Activated CD8-positive, alpha-beta memory T cell treated with anti-CD3 and anti-CD28 coated beads for 1 hour (primary cell): ENCODE measurements at places on chromosomes 12 and 14.

GRCh38 chr12:32437095-32437515, 37.7 kb downstream of the FGD4 start:
- DNase-seq, result no peak

- no peak for DNase-seq
These were observed 16.1 kb upstream of the P2RX7 start for GRCh38 chr12:121116318-121117225.

DNA sequence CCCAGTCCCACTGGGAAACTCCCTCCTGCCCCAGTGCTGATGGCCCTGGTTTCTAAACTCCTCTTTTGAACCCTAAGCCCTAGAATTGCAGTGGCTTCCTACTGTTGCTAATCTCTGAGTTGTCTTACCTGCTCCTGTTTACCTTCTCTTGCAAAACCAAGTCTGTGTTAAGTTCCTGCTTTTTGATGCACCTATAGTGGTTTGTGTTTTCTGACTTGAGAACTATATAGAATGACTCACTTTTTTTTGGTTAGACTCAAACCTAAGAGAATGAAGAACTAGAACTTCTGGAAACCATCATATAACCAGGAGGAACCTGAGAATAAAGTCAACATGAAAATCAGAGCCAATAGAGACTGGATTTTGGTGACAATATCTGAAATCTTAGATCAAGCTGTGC, 5.5 kb upstream of the GAS2L3 start:
- no peak for DNase-seq

- DNase-seq, result no peak
These were observed 3.4 kb downstream of the PTCSC3 start for GRCh38 chr14:36173161-36173560.

DNA sequence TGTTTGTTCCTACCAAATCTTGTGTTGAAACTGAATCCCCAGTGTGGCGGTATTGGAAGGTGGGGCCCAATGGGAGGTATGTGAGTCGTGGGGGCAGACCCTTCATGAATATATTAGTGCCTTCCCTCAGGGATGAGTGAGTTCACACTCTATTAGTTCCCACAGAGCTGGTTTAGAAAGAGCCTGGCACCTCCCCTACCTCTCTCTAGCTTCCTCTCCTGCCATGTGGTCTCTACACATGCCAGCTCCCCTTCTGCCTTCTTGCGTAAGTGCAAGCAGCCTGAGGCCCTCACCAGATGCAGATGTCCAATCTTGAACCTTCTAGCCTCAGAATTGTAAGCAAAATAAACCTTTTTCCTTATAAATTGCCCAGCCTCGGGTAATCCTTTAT, 105.8 kb downstream of the SPTSSA start:
- DNase-seq, result no peak

GRCh38 chr12:59393506-59393905, 202.3 kb upstream of the SLC16A7 start:
- no peak for DNase-seq

DNA sequence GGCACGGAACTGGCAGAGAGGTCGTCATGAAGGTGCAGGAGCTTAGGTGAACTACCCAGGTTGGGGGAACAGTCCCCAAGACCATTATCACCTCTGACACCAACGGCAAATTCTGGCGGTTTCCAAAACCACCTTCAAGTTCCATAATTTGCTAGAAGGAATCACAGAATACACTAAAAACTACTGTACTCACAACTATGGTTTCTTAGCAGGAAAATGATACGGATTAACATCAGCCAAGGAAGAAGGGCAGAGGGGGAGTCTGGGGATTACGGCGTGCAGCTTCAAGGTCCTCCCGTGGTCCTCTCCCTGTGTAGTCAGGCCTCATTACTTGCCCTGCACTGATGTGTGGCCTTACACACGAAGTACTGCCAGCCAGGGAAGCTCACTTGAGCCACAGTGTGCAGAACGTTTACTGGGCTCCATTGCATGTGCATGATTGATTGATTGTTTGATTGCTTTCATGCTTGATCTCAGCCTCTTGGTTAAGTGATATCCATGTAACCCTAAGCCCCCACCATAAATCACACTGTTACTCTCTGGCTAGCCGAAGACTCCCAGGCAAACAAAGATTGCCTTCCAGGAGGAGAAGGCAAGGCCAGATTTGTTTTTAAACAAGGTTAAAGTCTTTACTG, 837 bp upstream of the STX2 start:
- no peak for DNase-seq

DNA sequence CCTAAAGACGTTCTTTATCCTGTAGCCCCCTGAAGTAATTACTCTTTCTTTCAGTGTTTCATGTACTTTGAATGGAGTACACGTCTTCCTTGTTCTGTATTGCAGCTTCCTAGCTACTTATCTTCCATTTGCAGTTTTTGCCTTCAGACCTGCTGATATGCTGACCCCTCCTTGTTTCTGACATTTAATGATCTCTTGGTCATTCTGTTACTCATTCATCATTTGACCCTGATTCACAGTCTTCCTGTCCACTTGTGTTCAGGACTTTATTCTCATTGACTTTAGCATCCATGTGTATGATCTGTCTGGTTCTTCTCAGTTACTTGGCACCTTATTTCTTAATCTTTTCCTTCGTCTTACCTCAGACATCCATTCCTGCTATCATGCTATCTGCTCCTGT, 22.2 kb downstream of the CPSF2 start:
- no peak for DNase-seq

DNA sequence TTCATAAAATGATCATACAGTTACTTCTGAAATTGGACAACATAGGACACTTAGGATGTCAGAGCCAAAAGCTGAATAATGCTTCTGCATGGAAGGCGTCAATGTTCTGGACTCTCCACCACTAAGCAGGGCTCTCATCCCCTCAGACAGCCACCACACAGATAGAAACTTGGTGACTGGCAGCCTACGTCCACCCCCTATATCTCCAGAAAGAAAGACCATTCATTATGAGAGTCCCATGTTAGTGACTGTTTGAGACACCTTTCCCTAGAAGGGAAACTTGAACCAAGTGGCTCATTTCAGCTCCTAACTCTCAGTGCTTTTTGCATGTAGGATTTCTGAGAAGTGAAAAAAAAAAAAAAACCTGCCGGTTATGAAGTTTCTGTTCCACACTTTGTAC, 251.0 kb upstream of the FKBP4 start:
- DNase-seq, result no peak

DNA sequence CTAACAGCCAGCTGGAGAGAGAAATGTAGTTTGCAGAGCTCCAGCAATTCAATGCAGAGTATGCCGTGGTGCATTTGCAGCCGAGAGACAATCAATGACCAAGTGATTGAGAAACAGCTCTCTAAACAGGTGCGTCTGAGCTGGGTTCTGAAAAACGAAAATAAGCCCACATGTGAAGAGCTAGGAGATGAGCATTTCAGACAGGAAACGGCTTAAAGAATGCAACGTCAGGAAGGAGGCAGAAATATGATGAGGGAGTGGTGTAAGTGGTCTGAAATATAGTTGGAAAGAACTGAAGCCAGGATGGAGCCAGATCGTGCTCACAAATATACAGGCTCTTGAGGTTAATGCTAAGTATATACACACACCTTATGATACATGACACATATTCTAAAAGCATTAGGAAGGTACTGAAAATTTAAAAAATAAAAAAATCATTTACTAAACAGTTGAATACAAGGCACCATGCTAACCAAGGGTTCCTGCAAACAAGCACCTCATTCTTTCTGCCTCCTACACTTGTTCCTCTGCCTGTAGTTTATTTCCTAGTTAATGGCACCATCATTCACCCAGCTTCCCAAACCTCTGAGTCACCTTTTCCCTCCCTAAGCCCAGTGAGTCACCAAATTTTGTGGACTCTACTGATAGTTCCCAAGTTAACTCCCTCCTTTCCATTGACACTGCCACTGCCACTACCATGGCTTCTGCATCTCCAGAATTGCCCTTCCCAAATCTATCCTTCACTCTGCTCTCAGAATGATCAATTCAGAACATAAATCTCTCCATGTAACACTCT, 2.3 kb upstream of the GARIN2 start:
- DNase-seq, result no peak

- no peak for DNase-seq
These were observed 25.2 kb downstream of the TCHP start for GRCh38 chr12:109925185-109925840.

- DNase-seq, result no peak
These were observed 7.3 kb upstream of the C12orf50 start for GRCh38 chr12:88036353-88036965.

DNA sequence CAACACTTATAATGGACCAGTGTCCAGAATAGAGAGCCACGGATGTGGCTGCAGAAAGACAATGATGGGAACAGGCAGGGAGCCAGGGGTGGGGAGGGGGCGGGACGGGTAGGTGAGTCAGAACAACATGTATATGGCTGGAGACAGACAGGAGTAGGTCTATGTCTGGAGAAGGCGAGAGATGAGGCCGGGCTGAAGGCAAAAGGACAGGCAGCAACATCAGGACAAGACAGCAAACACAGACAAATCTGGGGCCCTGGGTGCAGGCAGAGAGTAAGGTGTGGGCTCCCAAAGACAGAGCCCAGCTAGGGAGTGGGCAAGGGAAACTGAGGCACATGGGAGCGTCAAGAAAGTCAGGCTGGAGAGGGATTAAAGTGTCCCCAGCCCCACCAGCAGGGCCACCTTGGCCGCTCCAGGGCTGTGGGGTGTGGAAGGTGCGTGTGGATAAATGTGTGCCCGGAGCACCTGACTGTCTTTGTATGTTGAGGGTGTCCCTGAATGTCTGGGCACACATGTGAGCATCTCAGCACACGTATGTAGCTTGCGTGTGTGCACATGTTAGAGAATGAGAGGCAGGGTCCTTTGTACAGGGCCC, 44.1 kb downstream of the FAM222A start:
- DNase-seq, result no peak
